NCI-H1694 (cell line): ENCODE measurements at places on chromosomes 3 and 15.

- no peak for DNase-seq
Measured at GRCh38 chr15:61639491-61639890, 410.4 kb upstream of the RORA start.

GRCh38 chr3:131349454-131349853 is 32.1 kb upstream of the NUDT16 start:
- no peak for DNase-seq

DNA sequence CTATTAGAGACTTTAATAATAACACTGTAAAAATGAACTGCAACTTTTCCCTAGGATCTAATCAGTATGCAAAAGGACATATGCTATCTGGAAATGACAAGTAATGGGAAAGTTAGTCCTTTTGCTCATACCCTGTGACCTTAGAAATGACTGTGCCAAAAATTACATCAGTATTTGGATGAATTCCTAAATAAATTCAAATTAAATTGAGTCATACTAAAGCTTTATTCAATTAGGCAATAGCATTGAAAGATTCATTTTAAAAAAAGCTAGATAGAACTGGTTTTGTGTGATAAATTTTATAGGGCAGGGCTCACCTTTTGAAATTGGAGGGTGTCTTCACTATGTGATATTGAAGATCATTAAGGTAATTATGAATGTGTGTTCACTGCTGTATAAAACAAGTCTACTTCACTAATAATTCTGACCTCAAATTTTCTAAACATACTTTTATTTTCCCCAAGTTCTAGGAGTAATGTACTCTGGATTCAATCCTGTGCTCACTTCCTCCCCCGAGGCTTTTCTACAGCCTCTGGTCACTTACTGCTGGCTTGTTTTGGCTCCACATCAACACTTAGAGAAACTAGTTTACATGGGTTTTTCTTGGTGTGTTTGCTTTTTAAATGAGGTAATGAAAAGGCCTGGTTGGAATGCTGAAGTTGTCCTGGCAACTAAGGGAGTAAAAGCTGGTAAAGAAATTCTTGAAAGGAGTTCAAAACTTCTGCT is 44.4 kb upstream of the SPTSSB start:
- DNase-seq, result no peak

- no peak for DNase-seq
Measured at GRCh38 chr15:82805994-82806406, at the start of gene FSD2. Gene FSD2, minus strand, starts transcription at chr15:82806069. Its CDS starts 18,679 bp downstream, at chr15:82787390.

DNA sequence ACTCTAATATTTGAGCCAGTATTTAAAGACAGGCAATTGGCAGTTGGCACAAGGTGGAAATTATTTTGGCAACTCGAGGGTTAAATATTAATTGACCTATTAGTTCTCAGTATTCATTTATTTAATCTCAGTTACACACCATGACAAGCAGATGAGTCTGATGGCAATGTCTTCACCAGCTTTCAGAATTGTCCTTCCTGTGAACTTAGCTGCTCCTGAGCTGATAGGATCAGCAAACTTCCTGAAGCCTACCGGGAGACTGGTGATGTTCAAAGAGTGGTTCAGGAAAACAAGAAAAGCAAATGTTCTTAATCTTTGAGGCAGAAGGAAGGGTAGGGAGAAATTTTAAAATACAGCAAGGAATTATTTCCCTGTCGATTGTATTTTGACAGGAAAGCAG is 522.2 kb downstream of the SOX2 start:
- DNase-seq, result no peak

GRCh38 chr3:153023896-153024295 is 138.1 kb upstream of the RAP2B start:
- DNase-seq, result no peak

- DNase-seq, result no peak
Measured at GRCh38 chr15:72178976-72179585, 18.5 kb downstream of the GRAMD2A start.

DNA sequence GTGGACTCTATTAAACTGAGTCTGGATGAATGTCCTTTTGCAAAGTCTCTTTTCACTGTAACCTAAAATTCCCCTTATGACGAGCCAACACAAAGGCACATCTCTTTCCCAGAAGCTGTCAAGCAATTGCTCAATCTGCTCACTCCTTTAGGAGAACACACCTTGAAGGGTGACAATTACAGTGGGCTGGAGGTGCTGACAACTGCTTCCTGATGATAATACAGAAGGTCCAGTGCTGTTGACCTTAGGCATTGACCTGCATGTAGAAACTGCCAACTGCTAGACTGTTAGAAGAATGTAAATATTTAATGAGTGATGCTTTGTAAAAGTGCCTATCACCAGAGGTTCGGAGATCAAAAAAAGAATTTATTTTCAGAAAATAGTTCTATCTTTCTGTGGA is 757.7 kb downstream of the GRM7 start:
- DNase-seq, result no peak

DNA sequence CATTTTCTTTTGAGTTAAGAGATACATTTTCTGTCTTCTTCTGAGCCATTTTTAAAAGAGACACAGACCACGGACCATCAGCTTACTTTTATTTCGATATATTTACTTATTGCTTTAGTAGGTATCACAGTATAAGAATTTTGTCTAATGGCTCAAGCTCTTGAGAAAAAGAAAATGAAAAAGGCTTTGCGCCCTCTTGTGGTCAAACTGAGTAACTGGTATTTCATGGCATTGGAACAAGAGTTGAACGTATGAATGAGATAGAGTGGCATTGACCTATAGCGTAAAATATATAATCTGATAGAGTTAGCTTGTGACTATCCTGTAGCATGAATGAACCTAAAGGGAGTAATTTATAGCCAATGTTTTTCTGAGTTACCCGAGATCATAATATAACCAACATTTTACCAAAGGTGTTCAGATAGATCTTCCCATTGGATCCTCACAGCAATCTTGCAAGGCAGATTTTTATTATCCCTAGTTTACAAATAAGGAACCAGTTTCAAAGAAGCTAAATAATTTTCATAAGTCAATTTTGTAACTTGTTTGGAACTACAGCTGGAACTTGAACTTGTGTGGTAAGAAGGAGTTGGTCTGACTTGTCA is 154.6 kb downstream of the POLR2M start:
- DNase-seq, result peak; percentile 25

GRCh38 chr3:46746711-46747110 is 29.0 kb upstream of the PRSS50 start:
- DNase-seq, result no peak

DNA sequence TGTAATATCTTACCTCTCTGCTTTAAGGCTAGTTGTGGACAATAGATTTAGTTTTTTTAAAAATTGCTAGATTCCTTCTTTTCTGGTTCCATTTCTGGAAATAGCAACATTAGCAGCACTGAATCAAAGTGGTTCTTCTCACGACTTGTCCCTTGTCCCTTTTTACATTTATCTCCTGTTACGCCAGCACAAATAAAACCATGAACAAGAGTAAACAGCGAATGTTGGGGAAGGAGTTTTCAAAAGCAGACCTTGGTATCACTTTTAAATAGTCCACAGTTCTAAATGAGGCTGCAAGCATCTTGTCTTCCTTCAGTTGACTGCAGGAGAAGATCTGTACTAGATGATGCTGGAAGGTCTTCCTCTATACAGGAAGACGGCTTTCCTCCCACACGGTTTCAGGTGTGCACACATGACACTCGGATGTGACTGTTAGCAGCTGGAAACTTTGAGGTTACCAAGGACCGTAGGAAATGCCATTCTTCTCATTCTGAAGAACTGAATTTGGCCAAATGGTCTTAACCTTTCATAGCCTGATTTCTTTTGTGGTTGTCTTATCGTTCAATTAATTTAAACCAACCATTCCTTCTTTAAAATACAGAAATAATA is 251.0 kb upstream of the ICE2 start:
- no peak for DNase-seq

DNA sequence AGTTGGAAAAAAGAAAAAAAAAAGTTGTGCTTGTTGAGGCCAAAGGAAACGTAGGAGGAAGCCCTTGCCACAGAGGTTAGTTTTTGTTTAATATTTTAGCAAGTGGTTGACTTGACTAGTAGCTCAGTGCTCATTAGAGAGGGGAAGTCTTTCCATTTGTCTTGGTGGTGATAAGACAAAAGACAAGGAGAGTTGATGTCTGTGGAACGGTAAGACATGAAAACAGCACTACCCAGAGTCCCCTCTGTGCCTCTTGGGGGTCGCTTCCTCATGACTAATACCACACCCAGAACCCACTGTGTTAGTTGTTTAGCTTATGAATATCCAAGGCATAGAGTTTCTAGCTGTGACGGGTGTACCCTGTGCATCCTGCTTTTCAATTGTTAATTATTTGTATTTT is 211.4 kb downstream of the ITPR1 start:
- no peak for DNase-seq

- no peak for DNase-seq
Measured at GRCh38 chr3:158728061-158728377, 4.2 kb downstream of the RARRES1 start.

DNA sequence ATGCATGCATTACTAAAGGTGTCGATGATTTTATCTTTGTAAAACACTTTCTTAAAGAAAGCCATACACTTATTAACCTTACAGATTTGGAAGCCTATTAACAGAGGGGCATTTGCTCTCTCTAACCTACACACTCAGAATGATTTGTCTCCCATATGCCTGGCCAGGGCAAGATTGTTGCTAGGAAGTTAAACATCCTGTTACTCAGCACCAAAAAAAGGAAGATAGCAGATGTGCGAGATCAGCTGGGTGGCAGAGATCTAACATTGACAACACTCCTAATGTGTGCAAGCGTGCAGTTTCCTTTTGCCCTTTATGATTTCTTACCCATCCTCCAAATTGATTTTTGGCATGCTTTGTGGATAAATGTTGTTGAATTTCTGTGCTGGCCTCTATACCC is 73.9 kb upstream of the TMEM108 start:
- DNase-seq, result no peak

GRCh38 chr3:152719264-152719663 is 115.7 kb upstream of the P2RY1 start:
- no peak for DNase-seq

GRCh38 chr3:47098910-47099309 is 65.0 kb downstream of the SETD2 start:
- no peak for DNase-seq

DNA sequence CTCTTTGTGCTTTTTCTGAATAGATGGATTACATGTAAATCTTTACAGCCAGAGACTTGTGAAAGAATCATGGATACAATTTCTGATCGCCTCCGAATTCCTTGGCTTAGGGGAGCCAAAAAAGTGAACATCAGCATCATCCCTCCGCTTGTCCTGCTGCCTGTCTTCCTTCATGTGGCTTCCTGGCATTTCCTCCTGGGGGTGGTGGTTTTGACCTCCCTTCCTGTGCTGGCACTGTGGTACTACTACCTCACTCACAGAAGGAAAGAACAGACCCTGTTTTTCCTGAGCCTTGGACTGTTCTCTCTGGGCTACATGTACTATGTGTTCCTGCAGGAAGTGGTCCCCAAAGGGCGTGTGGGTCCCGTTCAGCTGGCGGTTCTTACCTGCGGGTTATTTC is 5.9 kb downstream of the ZDHHC23 start:
- DNase-seq, result no peak

GRCh38 chr3:89426060-89426459 is 318.6 kb downstream of the EPHA3 start:
- DNase-seq, result no peak

DNA sequence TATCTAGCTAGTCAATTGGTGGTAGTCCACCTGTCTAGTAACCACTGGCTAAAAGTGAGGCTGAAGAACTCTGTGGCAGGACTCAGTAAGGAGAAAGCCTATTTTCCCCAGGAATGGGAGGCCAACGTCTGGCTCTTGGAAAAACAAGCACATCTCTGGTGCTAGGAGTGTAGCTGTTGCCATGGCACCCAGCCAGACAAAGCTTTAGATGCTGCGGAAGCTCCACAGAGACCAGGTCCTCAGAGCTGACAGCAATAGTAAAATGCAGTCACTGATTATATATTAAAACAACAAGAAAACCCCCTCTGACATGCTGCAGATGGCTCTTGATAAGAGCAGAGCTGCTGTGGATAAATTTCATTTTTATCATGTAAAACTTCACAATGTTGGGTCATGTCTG is 124.9 kb upstream of the STRIT1 start:
- peak; percentile 70 for DNase-seq

DNA sequence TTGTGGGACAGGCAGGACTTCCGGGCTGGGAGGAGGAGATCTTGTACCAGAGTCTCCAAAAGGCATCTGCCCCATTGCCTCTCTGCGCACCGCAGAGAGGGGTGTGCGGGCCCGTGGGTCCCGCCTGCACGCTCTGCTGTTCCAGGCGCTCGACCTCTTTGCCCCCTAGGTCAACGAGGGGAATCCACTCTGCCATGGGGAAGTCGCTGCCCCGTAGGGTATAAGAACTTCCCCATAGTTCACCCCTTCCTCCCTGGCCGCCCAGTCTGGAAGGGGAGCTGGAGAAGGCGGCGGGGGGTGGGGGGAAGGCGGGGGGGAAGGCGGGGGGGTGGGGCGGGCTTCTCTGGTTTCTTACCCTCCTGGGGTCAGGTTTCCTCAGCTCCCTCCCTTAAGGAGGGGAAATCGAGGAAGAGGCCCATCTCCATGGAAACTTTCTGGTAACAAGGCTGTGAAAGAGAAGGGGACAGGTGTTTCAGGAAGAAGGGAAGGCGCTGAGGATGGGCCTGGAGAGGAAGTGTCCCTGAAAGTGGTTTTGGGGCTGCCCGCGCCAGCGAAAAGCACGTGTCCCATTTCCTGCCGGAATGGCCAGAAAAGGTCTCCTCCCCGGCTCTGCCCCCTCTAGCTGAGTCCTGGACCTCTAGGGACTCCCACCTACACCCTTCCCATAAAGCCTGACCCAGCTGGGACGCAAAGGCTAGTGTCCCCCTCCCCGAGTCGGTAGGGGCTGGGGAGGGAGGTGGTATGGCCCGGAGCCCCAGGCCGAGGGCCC is 27.5 kb downstream of the NR1I2 start:
- no peak for DNase-seq

- DNase-seq, result no peak
Measured at GRCh38 chr3:189953551-189953950, 167.1 kb downstream of the P3H2 start.

DNA sequence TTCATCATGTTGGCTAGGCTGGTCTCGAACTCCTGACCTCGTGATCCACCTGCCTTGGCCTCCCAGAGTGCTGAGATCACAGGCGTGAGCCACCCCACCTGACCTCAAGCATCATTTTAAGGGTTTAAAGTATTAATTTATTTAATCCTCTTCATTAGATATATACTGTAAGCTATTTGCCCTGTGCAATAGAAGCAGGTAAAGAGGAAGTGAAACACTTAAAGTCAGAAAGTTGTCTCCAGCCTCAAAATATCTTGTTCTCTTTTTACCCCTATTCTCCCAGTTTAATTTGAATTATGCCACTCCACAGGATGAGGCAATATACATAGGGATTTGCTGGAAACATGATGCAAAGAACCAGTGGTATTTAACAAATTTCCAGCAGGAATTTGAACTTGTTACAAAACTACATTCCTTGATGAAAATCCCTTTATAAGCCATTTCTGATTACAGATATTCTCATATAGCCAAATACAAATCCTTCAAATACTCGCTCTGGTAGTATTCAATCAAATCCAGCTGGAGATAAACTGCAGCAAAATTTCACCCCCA is 2.0 kb downstream of the NDUFB5 start:
- no peak for DNase-seq

DNA sequence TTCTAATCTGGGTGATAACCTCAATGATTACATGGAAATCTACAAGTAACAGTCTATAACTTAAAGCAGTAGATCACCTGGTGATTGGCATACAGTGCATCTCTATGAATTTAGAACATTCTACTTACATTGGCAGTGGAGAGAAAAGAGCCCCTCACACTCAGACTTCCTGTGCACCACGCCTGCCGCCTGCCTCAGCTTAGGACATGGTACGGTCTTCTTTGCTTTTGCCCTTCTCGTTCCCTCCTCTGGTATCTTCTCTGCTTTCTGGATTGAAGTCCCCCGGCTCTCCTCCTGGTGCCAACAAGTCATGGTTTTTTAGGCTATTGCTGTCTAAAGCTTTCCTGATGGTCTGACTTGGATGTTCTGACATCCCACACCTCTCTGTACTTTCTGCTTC is 7.9 kb upstream of the KCNMB3 start:
- DNase-seq, result no peak
